ENCODE measurements at places on chromosomes 12 and 14.

GRCh38 chr12:131855521-131856142, 27.4 kb downstream of the MMP17 start:
- no peak for DNase-seq

DNA sequence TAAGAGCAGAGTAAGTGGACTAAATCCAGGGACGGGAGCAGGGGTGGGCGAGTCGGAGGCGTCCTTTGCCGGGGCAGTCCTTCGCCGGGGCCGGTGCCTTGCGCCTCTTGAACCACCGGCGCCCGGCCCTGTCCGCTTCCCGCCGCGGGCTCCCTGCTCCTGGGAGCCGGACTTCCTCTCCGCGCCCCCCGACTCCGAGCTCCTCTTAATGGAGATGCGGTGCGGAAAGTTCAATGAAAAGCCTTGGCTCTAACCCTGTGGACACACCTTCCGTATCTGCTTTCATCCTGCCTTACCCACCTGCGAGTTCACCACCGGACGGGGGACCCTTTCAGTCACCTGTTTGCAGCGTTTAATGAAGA, 412 bp downstream of the FGFR1OP2 start:
- DNase-seq, result no peak

- DNase-seq, result no peak
Measured at GRCh38 chr12:123319273-123319672, 45.4 kb downstream of the SBNO1 start.

DNA sequence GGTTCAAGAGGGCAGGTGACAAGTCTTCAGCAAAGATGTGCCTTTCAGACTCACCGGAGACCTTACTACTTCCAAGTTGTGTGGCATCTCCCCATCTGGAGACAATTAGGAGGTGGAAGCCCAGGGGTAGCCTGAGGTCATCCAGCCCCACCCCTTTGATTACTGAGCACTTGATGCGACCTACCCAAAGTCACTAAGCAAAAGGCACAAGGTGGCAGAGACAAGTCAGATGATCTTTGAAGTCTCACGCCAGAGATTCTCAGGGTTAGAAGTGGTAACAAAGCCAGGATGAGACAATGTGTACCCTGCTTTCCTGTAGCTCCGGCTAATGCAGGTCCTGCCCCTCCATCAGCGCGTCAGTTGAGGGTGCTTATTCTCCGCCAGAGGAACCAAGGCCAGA, 1.4 kb upstream of the FOXN3 start:
- no peak for DNase-seq

GRCh38 chr14:51877810-51878209, 17.4 kb downstream of the GNG2 start:
- DNase-seq, result no peak

GRCh38 chr14:72614365-72614764, 279.5 kb downstream of the DPF3 start:
- DNase-seq, result no peak

- DNase-seq, result no peak
Measured at GRCh38 chr14:23076785-23077408, 18.0 kb downstream of the ACIN1 start.

DNA sequence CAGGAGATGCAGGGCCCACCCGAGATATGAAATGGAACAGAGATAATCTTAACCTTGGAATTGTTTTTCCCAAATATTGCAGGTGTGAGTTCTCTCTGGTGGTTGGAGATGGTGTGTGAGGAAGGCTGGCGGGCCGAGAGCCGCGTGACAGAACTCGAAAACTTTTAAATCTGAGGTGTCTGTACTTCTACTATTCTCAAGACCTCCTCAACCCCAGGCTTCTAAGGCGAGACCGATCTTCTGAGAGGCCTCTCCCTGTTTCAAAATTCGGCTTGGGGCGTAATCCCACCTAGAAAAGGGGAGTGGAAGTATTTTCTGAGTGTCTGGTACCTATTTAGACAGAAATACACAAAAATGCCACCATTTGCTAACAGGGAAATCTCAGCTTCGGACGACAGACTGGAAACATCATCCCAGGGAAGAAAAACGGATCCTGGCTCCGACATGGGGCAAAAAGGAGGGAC, 611 bp downstream of the SARNP start:
- DNase-seq, result no peak

GRCh38 chr14:24734917-24735500, 101.0 kb upstream of the GZMB start:
- DNase-seq, result no peak

DNA sequence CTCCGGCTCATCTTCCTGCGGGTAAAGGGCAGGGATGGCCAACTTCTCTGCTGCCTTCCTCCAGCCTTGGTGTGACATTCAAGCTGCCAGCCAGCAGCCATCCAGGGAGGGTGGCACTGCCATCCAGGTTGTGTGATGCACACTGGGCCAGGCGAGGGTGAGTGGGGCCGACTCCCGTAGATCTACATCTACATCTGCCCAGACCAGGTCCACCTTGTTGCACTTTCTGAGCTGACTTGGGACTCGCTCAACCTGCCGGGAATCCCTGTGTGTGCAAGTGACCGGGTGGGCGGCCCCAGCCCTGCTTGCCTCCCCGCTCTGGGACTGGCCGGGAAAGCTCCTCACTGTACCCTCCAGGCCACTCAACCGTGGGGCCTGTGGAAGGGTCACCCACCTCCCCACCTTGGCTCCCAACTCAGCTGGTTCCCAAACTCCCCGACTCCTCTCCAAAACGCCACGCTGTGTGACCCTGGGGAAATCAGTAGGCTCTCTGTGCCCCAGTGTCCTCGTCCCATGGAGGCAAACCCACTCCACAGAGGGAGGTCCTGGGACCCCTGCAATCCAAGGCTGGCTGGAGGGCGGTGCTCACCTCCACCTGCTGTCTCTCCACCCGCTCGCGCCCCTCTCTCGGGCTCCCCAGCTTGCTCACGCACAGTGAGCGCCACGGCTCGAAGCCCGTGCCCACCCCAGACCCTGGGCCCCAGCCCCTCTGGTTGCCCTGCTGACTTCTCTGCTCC, 14.7 kb downstream of the JAG2 start:
- no peak for DNase-seq

GRCh38 chr12:52204931-52205505, 13.2 kb upstream of the KRT80 start:
- no peak for DNase-seq

DNA sequence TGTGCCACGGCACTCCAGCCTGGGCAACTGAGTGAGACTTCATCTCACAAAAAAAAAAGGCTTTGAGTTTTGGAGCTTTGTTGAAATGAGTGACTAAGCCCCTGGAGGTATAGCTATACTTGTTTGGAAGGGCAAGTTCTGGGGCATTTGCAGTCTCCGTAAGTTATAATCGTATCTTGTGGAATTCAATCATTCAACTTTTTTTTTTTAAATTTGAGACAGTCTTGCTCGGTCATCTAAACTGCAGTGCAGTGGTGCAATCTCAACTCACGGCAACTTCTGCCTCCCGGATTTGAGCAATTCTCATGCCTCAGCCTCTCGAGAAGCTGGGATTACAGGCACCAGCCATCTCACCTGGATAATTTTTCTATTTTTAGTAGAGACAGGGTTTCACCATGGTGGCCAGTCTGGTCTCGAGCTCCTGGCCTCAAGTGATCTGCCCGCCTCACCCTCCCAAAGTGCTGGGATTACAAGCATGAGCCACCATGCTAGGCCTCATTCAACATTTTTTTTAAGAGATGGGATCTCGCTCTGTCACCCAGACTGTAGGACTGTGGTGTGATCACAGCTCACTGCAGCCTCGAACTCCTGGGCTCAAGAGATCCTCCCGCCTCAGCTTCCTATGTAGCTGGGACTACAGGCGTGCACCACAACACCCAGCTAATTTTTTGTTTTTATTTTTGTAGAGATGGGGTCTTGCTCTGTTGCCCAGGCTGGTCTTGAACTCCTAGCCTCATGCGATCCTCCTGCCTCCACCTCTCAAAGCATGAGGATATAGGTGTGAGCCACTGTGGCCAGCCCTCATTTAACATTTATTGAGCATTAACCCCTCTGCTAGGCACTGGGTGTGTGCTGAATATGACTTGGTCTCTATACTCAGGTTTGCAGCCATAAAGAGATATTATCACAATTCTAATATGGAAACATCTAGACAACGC, 133.7 kb upstream of the MAP1LC3B2 start:
- no peak for DNase-seq

GRCh38 chr12:110012659-110013058, 13.4 kb downstream of the ANKRD13A start:
- no peak for DNase-seq

DNA sequence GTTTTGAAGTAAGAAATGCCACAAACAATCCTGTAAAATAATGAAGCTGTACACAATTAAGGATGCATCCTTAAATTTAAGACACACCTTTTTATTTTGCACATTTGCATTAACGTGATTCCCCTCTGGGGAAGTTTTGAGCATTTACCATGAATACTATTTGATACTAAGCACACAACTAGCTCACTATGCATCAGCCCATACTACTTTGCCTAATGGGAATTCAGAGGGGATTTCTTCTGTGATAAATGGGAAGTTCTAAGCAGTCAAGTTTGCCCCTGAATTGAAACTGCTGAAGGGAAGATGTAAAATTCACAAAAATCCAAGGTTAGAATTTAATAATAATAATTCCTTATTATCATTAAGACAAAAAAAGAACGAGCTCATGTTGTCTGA, 27.4 kb downstream of the SINHCAF start:
- DNase-seq, result no peak

DNA sequence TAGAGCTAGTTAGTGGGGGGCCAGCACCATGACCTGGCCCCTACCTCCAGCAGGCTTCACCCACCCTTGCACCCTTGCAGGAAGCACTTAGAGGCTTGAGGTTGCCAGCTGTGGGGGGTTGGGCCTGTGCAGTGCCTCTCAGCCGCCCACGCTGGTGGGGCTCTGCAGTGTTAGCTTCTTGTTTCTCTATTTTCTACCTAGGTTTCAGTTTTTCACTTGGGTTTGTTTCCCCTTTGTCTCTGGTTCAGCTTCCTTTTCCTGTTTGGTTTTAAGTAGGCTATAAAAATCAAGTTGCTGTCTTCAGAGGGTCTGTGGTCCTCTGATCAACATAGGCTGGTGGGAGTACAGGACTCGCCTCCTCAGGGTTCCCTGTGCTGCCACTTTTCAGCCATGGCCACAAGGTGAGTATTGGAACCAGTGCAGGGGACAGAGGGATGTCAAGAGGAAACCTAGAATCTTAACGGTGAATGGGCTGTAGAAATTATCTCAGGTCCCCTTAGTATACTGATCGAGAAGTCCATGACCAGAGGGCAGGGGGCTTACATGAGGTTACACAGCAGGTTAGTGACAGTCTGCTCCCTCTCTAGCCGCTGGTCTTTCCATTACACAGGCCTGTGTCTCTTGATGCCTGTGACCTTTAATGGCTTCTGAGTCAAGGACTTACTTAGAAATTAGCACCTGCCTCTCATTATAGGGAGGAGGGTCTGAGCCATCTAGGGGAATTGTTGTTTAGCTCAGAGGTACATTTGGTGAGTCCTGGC, at the start of gene EVL:
TSS of gene EVL (plus strand) at position 312 of the 761 bp plus-strand sequence. CDS start at position 391, 79 bp downstream.
- no peak for DNase-seq

DNA sequence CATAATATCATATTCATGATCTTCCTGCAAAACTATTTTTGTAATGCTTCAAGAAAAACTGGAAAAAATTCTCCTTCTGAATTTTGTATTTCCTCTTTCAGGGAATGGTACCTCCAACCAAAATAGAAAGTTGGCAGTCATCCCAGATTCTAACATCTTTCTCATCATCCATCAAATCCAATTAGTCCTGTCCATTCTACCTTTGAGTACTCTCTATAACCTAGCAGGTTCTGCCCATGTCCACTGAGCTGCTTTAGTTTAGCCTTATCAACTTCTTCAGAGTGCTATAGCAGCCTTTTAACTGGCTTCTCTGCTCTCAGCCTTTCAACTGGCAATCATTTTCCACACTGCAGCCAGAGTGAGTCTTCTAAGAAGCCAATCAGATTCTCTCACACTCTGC, 236.2 kb downstream of the AKAP6 start:
- no peak for DNase-seq

GRCh38 chr12:20368651-20369304, 441 bp downstream of the PDE3A start:
- DNase-seq, result peak; percentile 22

DNA sequence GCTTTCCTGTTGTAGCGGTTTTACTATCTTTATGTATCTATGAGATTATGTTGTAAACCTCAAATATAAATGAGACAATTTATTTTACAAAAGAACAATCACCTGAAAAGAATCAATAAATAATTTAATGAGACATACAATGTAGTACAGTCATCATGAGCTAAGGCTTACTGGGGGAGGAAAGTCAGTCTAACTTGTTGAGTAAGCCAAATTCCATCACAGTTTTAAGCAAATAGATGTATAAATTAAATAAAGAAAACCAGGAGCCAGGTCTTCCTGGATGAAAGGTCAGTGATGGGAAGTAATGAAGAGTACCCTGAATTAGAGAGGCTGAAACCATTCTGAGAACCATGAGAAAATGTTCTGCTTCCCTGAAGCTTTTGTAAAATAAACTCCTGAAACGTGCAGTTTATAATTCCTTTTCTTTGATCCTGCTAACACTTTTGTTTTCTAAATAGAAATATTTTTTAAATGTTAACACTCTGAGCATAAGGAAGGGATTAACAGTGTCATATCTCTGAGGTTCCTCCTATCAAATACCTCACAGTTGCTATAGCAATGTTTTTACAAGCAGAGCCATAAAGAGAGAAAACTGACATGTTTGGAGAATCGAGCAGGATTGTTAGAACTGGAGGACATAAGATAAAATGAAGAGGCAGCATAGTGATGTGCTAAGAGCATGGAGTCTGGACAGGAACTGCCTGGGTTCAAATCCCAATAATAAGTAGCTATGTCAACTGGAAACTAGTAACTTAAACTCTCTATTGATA, 444.9 kb upstream of the FOXG1 start:
- DNase-seq, result no peak

DNA sequence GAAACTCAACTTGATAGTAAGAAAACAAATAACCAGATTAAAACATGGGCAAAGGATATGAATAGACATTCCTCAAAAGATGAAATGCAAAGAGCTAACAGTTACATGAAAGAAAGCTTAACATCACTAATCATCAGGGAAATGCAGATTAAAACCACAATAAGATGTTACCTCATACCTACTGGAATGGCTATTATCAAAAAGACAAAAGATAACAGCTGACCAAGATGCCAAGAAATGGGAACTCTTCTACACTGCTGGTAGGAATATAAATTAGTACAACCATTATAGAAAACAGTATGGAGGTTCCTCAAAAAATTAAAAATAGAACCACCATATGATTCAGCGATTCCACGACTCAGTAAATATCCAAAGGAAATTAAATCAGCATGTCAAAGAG, 18.8 kb downstream of the KCNH5 start:
- DNase-seq, result no peak

- no peak for DNase-seq
Measured at GRCh38 chr14:88614218-88614907, 51.5 kb downstream of the ZC3H14 start.

- DNase-seq, result no peak
Measured at GRCh38 chr12:105723066-105723465, 392.6 kb downstream of the C12orf75 start.

DNA sequence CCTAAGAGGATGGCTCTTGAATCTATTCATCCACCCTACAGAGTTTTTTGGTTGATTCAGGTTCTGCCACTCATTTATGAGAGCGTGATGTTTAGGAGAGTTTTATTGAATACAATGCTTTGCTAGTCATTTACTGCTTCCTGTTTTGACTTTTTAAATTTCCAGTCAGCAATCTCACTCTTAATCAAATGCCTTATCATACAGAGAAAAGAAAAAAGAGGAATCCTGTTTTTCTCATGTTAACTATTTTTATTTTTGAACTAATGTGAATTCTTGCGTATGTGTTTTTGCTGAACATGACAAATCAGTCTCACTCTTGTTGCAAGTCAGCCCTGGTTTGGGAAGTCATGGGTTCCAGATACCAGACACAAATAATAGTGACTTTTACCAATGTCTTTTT, 22.1 kb upstream of the LGMN start:
- no peak for DNase-seq

Measured in posterior cingulate gyrus (tissue), 11 donors.